ENCODE measurements at places on chromosomes 11 and 22.
A peak's percentile ranks its signal among the peaks of the same experiment; 100 is the strongest.

DNA sequence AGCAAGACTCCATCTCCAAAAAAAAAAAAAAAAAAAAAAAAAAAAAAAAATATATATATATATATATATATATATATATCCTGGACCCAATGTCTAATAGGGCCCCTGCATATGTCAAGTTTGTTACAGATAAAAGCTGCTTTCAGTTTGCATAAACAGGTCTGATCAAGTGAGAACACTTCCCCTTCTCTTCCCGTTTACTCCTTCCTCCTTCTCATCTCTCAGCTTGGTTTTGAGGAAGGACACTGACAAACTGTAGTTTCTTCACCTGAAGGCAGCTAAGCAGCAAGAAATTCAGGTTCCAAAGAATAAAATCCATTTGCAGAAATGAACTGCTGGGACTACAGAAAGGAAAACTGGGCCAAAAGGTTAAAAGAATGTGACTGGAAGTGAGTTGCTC lies 11.7 kb downstream of the THOC5 start:
- DNase-seq, result peak; percentile 40

- peak; percentile 43 for DNase-seq
These were observed 11.9 kb downstream of the CHRM1 start for GRCh38 chr11:62909107-62909894.

DNA sequence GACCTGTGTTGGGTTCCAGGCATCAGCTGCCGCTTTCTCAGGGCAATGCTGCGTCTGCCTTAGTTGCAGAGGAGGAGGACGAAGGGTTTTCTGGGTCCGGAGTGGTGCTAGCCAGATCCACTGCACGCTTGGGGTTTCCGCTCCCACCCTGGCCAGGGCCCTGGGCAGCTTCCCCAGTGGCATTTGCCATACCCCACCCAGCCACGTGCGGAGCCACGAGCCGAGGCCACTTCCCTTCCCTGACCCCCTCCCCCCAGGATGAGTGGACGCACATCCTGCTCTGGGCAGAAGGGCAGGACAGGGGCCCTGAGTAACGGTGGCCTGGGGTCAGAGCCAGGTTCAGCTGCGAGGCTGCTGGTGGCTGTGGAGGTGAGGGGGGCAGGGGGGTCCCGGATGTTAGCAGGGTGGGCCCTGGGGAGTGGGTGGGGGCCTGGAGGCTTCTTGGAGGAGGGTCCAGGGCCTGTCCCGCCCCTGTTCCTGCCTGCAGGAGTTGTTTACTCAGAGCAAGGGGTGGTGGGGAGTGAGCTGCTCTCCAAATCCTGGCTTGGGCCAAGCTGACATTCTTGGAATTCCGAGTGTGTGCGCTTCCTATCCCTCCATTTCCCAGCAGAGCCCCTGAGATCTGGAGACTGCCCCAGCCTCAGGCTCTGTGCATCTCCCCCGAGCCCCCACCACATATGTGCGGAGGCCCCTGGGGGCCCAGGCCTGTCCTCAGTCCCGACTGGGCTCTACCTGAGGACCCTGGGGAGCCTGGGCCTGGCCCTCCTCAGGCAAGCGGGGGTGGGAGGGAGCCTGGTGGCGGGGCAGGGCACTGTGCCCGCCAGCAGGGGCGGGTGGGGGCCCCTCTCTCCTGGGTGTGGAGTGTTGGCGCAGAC lies 1.4 kb downstream of the TSPAN4 start:
- DNase-seq, result no peak

DNA sequence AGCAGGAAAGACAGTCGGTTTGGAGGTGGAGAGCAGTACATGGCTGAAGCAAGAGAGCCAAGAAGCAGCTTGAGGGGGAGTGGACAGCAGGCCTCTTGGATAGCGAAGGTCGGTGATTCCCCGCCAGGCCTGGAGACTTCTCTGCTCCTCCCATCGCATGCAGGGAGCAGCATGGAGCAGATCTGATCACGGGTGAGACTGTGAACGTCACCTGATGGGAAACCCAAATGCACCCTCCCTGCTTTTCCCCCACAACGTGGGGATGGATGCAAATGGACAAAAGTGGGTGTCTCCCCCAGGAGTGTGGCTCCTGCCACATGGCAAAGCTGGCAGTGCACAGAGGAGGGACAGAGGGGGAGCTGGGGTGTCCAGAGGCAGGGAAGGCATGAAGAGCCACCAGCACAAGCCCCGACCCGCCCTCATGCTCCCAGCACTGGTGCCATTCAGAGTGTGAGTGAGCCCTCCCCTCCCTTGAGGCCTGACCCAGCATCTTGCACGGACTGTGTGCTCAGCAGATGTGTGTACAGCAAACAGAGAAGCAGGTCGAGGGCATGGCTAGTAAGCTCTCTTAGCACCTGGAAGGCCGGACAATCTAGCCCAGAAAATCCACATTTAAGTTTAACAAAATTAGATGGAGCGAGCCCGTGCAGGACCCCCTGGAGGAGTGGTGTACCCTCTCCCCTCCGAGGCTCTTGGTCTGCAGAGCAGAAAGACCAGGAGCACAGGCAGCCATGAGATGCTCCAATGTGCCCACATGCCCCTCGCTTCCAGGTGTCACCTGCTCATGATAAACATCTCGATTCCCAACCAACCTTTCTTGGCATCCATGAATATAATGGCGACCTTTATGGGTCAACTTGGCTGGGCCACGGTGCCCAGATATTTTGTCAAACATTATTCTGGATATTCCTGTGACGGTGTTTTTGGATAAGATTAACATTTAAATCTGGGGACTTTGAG lies 661.7 kb downstream of the TBC1D22A start:
- DNase-seq, result no peak

- DNase-seq, result peak; percentile 28
These were observed 9.9 kb upstream of the IGLL5 start for GRCh38 chr22:22877523-22878210.

- no peak for DNase-seq
These were observed 44.4 kb downstream of the MUC15 start for GRCh38 chr11:26527685-26528084.

DNA sequence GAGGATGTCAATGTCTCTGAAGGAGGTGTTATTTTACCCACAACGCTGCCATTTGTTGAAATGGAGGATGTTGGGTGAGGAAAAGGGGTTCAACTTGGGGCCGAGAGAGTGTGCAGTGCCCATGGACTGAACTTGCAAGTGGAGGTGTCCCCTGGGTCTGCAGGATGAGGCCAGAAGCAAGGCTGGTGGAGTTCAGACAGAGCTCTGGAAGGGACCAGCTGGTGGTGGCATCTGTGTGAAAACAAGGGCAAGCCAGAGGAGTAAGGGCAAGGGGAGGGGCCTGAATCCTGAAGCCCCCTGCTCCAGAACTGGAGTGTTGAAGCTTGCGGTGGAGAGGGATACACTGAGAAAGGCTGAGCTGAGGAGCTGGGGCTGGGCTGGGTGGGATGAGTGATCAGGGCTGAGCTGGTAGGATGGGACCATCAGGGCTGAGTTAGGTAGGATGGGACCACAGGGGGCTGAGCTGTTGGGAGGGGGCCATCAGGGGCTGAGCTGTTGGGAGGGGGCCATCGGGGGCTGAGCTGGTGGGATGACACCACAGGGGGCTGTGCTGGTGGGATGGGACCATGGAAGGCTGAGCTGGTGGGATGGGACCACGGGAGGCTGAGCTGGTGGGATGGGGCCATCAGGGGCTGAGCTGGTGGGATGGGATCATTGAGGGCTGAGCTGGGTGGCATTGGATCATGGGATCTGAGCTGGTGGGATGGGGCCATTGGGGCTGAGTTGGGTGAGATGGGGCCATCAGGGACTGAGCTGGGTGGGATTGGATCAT lies 13.4 kb upstream of the CTSD start:
- DNase-seq, result no peak

GRCh38 chr11:70549796-70550195 lies 151.5 kb downstream of the CTTN start:
- no peak for DNase-seq

GRCh38 chr22:38706901-38707195 lies 1.1 kb downstream of the GTPBP1 start:
- DNase-seq, result no peak

- DNase-seq, result no peak
These were observed 100.8 kb upstream of the PRR5 start for GRCh38 chr22:44601189-44601588.

DNA sequence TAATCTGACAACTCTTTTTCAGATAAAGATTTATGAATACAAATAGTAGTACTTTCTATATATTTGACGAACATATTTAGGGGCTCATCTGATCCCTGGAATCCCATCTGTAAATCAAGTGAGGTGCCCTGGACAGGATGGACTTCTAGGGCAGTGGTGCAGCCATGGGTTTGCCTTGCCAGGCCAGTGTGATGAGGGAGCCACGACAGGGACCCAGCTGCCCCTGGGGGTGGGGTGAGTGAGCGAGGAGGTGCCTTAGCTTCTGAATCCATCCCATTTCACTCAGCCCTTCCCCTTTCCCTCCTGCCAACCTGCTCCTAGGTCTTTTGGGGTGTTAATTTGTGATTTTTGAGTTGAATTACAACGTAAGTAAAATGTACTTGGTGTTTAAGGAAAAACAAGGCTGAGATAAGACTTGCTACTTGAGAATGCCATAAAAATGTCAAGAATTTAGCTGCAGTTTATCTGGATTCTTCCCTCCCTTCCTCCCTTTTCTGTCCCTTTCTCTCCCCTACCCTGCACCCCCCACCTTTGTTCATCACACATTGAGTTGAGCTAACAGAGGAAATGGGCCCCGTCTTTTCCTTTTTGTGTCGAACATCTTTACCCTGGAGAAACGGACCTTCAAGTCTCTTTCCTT lies 60.8 kb downstream of the PPFIBP2 start:
- no peak for DNase-seq

- no peak for DNase-seq
These were observed 8.4 kb upstream of the CTR9 start for GRCh38 chr11:10742460-10743208.

GRCh38 chr11:84236436-84236835 lies 950.3 kb upstream of the CCDC90B start:
- no peak for DNase-seq

DNA sequence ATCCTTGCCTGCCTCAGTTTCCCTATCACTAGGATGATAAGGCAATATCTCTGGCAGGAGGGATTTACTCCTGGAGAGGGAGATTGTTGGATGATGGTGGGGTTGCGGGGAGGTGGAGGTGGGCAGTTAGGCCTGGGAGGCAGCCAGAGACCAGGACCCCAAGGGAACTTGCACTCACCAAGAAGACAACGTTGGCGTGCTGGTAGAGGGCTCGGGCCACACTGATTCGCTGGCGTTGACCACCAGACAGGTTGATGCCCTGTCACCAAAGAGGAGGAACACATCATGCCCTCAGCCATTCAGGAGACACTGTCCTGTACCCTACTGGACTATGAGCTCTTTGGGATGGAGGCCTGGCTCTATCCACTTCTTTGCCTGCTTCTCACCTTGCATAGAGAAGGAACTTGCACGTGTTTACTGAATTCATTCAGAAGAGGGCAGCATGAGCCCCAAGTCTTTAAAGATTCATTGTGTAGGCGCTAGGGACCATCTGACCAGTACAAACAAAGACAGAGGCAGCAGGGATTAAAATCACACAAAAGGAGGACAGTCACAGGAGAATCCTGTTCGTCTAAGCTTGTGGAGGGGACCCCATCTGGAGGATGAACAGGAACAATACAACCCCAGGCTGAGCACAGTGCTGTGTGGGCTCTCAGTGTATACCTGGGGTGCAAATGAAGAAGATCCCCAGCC lies 24.2 kb upstream of the KCNJ11 start:
- no peak for DNase-seq

GRCh38 chr22:42291287-42291686 lies 20.8 kb upstream of the TCF20 start:
- no peak for DNase-seq

DNA sequence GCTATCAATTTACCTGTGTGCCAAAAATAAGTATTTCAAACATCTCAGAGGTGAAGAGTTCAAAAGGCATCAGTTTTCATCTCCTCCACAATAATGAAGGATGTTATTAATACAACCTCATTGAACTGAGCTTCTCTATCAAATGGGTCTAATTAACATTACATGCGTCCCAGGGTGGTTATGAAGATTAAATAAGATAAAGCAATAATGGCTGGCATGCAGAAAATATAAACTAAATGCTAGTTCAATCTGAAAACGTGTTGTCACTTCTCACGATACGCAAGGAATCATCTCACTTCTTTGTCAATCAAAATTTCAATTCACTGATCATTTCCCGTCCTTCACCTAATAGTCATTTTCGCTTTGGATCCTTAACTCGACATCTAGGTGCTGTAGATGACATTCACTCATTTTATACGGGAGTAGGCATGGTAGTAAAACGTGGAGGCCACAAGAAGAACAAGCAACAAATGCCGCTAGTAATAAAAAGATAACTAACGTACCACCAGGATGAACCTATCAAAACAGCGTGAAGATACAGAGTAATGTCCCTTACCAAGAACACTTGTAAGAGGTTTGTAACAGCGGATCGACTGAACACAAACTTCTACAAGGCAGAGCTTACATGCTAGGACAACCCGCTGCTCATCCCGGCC lies 918 bp downstream of the CHORDC1 start:
- DNase-seq, result peak; percentile 7

All from globus pallidus (tissue), 1 donor.